Activated naive CD4-positive, alpha-beta T cell treated with anti-CD3 and anti-CD28 coated beads, Interleukin-2, amount 50 U/mL, for 16 hours (primary cell): ENCODE measurements at places on chromosomes 2 and 18.

DNA sequence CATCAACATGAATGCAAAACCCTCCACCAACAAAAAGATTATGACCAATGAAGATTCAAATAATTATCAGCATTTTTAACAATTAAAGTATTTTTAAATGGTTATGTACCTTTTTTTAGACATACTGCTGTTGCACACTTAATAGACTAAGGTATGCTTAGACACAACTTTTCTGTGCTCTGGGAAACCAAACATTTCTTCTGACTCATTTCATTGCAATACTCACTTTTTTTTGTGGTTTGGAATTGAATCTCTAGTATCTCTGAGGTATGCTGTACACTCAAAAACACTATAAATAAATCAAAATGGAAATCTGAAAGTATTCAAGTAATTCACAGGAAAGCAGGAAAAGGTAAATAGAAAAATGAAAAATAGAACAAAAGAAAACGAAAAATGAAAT, 247.9 kb upstream of the POU3F3 start:
- no peak for DNase-seq

DNA sequence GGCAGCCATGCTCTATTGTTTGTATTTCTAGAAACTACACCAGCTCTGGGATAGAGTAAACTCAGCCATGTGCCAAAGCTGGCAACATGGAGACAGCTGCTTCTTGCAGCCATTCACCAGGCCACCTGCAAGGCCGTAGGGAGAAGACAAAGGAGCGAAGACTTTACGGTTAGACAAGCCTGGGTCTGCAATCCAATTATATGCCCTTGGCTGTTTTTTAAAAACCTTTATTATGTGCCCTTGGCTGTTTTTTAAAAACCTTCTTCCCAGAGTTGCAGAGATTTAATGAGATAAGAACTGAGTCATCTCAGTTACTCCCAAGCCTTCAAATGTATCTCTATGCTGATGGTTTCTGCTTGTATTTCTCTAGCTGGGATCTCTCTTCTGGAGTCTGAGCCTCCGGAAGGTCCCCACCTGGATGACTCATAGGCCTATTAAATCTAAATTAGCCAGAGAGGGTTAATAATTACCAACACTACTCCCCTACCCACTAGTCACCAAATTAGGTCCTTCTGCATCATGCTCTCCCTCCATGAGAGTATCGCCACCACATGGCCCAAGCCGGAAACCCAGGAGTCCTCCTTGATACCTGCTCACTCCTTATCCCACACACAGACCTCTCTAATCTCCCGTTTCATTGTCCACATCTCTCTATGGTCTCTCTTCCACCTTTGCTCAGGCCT, 17.5 kb upstream of the DPP4 start:
- DNase-seq, result no peak

DNA sequence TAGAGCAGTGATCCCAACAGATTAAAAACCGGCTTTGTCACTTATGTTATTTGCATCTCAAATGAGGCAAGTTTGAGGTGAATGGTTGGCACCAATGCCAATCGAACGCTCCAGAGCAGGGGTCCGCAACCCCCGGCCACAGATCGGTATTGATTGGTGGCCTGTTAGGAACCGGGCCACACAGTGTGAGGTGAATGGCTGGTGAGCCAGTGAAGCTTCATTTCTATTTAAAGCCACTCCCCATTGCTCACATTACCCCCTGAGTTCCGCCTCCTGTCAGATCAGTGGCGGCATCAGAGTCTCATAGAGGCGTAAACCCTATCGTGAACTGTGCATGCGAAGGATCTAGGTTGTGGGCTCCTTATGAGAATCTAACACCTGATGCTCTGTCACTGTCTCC, 132.0 kb downstream of the TMEM182 start:
- DNase-seq, result no peak

DNA sequence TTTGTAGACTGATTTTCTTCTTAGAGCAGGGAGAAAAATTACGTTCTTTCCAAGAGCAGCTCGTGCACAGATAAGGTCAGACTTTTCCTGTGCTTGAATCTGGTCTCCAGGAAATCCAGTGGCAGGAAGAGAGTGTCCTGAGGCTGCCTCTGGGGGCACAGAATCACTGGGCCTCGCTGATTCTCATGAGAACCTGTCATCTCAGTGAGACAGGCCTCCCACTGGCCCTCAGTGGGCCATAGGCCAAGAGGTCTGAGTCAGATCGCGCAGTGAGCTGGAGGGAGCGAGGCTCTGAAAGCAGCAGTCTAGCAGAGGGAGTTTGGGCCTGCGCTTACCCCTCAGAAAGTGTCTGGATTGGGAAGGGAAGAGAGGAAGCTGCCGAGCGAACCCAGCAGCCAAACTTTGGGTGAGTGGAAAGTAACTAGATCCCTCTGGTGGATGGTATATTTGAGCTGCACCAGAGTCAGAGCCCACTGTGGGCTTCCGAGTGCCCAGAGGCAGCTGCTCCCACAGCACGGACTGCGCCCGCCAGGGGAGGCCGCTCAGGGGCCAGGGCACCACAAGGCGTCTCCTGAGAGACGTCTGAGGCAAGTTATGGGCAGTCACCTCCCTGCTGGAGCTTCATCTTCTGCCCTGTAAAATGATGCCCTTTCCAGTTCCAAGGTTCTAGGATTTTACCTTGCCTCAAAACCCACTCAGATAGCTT, 8.2 kb downstream of the GDF7 start:
- DNase-seq, result no peak

DNA sequence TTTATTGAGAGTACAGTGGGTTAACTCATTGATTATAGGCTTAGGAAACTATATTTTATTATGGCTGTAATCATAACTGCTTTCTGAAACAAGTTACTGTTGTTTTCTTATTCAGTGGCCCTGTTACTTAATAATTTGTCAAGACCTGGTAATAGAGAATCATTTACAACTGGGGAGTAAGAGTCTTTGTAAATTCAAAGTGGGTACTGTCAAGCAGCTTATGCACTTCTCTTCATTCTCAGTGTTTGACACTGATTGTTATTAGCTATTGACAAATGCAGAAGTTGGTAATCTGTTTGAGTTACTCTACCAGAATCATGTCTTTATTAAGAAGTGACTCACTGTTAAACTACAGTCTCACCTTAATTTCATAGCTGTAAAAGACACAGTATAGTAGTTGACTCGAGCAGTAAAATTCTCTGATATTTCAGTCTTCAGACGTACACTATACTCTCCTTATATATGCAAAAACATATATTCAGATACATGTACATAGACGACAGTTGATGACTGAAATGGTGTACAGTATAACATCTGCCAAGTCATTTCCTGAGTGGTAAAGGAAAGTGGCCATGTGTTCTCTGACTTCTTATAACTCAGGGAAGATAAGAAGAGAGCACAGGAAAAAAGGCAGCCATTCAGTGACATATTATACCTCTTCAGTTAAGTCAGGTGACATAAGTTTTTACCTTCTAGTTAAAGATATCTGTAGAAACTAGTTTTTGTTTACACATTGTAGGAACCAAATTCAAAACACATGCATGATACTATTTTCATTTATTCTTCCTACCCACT, 36.0 kb upstream of the TTC27 start:
- DNase-seq, result no peak

DNA sequence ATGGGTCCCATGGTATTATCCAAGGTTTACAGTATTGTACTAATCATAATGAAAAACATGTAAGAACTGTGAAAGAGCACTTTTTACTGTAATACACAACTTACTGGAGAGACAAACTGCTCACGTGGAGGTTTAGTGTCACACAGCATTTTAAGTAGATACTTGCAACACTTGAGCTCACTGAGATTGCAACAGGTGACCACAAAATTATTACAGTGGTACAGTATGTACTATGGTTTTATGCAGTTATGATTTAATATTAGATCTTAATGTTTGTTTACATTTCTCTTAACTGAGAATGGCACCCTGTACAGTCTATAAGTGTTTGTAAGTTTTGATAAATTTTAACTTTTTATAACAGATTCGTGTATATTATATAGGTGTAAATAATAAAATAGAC, 118.6 kb upstream of the SKOR2 start:
- DNase-seq, result no peak

GRCh38 chr2:188285049-188285448, 6.6 kb upstream of the GULP1 start:
- no peak for DNase-seq
